ENCODE measurements at places on chromosomes 12 and 14.

DNA sequence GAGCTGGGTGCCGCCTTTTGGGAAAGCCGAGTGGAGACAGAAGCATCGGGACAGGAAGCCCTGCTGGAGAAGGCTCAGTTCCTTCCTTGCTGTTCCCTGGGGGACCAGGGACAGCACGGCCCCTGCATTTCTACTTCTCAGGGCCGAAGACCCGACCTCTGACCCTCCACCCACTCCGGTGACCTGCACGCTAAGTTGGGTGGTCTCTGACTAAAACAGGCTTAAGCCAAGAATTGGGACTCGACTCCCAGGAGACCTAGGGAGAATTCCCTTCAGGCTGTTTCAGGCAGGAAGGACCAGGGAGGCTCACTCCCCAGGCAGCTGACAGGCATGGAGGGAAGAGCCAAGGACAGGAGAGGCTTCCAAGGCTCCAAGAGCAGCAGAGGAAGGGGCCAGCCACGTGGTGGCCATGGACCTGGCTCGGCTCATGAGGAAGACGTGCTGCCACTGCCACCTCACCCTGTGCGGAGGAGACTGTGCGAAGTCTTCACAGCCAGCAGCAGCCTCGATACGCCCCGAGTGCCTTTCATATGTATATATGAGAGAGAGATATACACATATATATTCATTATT, 43.9 kb downstream of the DCAF4 start:
- DNase-seq = no peak

DNA sequence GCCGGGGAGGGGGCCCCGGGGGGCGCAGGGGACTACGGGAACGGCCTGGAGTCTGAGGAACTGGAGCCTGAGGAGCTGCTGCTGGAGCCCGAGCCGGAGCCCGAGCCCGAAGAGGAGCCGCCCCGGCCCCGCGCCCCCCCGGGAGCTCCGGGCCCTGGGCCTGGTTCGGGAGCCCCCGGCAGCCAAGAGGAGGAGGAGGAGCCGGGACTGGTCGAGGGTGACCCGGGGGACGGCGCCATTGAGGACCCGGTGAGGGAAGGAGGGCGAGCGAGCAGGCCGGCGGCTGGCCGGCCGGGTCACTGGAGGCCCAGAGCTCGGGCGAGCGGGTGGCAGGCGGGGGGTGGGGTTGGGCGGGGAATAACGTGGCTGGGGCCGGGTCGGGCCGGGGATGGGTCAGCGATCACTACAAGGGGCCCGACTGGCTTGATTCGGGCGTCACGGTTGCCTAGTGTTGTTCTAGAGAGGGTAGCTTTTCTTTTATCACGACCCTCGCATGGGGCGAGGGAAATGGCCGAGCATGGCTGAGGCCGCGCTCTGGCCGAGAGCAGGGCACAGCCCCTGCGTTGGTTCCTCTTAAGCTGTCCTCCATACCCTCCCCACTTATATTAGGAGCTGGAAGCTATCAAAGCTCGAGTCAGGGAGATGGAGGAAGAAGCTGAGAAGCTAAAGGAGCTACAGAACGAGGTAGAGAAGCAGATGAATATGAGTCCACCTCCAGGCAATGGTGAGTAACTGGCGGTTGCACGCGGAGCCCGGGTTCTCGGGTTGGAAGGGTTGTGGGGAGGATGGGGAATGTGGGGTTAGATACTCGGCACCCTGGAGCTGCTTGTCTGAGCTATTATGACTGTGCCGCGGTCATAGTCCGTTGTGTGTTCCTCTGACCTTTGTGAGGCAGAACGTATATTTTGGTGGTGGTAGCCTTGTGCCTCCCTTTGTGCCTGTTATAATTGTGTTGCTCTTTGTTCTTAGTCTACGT, 603 bp downstream of the PABPN1 start:
- DNase-seq = no peak

DNA sequence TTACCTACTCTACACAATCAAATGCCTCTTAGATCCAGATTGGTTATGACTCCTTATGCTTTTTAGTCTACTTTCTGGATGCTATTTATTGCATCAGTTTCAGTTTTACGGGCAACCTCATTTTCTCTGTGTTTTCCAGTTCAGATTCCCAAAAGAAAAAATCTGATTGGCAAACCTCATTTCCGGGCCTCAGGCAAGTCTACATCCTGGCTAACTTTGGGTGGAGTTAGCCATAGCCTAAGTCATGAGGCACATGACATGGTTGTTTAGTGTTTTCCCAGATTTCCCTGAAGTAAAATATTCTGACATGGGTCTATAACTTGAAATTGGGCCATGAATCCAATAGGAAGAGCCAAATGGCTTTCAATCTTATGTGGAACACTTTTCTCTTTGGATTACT, 339.7 kb downstream of the NUAK1 start:
- no peak for DNase-seq

DNA sequence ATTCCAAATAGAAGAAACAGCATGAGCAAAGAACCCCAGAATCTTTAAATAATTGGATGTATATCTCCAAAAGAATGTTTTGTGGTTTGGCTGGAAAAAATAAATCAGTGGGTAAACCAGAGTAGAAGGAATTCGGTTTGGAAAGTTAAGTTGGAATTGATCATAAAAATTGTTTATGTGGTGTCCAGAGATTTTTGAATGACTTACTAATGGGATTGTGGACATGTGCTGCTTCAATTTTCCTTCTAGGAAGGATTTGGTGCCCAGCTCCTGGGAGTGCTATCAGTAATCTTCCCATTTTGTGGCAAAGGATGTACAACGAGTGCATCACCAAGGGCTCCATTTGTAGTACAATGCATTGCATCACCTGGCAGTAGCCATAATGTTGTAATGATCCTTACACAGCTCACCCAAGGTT, 224.8 kb downstream of the SLC16A7 start:
- no peak for DNase-seq

- no peak for DNase-seq
Measured at GRCh38 chr14:92880851-92881250, 42.1 kb upstream of the CHGA start.

- no peak for DNase-seq
Measured at GRCh38 chr12:11727133-11727664, 77.7 kb downstream of the ETV6 start.

DNA sequence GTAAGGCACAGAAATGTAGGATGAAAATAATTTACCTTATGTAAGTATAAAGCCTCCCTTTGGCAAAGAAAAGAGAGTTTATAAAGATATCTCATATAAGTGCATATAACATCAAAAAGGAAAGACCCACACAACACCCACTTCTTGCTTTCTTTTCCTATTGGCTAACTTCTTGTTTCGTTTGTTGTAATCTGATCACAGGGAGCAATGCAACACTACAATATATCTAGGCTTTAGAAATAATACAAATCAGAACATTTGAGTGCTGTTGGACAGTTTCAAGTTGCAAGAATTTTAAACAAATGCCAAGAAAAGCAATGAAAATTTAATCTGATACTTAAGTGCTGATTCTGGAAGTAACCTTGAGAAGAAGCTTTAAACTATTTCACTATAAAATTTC, 1.3 kb downstream of the FGD6 start:
- DNase-seq = no peak

DNA sequence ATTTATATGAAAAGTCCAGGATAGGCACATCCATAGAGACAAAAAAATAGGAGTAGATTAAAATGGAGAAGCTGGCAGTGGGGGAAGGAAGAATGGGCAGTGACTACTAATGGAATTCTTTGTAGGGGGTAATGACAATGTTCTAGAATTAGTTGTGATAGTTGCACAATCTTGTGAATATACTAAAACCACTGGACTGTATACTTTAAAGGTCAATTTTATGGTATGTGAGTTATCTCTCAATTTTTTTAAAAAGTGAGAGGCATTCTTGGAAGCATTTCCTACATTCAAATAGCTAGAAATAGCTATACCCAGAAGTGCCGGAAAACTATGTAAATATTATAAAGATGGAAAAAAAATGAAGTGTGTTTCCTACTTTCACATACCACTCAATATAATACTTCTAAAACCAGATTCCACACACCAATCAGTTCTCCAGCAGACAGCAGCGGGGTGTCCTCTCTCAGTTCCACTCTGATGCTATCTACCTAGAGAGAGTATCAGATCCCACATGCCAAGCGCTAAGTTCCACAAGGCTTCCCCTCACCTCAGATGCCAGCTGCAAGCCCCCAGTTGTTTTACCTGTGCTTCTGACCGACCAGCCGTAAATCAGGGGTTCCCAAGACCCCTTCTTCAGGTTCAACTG, 41.7 kb upstream of the NID2 start:
- no peak for DNase-seq

- DNase-seq = no peak
Measured at GRCh38 chr12:11798856-11799501, 149.5 kb downstream of the ETV6 start.

- no peak for DNase-seq
Measured at GRCh38 chr14:21017528-21018245, 7.2 kb downstream of the NDRG2 start.

DNA sequence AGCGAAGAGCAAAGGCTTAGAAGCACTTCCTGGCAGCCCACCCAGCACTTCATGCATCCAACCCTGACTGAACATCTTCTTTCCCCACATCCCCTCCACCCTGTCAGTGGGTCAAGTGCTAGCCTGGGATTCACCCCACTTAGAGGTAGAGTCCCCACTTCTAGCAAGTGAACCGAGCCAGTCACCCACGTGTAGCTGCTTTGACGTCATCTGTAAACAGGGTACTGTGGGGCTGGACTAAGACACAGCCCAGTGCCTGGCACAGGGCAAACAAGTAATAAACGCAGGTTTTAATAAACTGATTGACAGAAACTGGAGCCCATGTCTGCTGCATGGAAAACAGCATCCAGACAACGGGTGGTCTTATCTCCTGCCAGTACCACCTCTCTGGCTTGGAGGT, 61.7 kb downstream of the ITPK1 start:
- DNase-seq = no peak

DNA sequence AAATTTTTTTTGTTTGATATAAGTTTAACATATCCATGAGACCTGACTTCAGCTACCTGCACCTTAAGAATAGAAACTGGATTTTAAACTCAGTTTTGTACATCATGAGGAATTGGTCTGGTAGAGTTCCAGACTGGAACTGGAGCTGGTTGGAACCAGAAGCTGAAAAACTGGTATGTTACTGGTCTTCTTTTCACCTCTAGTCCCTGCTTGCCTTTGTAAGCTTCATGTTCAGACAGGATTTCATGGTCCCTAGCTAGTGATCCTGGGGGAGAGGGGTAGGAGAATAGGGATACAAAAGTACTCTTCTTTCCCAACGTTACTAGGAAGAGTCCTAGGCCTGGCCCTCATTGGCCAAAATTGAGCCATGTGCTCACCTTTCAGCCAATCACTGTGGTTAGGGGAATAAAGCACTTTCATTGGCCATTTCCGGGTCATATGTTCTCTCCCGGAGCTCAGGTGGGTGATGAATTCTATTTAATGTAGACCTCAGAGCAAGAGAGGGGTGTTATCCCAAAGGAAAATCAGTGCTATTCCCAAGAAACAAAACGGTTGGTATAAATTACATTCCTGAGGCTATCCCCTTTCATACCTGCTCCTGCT, 36.9 kb upstream of the APPL2 start:
- DNase-seq = no peak

GRCh38 chr14:73365727-73366126, 92.6 kb downstream of the NUMB start:
- no peak for DNase-seq

GRCh38 chr14:75559451-75560222, 18.8 kb upstream of the FLVCR2 start:
- no peak for DNase-seq

GRCh38 chr12:51415931-51416330, 8.7 kb upstream of the SLC4A8 start:
- DNase-seq = no peak

- no peak for DNase-seq
Measured at GRCh38 chr12:19718401-19718800, 279.1 kb downstream of the AEBP2 start.

GRCh38 chr12:121668750-121669520, 519 bp downstream of the MORN3 start:
- DNase-seq = no peak

- DNase-seq = no peak
Measured at GRCh38 chr14:89422181-89422951, 5.3 kb upstream of the FOXN3 start.

GRCh38 chr14:50947446-50947845, 3.2 kb upstream of the PYGL start:
- no peak for DNase-seq

DNA sequence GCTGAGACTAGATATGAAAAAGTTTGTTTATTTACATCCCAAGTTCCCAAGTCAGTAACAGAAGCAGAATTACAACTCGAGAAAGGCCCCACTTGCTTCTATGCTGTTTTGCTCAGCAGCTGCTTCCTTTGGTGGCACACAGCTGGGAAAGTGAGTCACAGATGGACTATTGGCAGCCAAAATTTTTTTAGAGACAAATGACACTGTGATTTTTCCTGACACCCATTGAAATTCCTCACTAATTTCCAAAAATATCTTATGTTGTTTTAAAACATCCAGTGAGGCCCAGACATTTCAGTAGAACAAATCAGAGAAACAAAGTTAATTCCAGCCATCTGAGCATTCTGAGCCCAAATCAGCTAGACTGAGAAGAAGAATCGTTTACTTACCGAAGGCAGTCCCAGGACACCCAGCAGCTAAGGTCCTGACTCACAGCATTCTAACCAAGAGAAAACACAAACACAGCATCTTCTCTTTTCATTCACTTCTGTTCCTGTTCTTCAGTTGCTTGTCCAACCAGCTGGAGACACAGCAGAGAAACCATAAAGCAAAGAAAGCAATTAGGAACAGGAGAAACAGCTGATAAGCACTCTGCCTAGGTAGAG, 188.3 kb downstream of the DAD1 start:
- DNase-seq = no peak

DNA sequence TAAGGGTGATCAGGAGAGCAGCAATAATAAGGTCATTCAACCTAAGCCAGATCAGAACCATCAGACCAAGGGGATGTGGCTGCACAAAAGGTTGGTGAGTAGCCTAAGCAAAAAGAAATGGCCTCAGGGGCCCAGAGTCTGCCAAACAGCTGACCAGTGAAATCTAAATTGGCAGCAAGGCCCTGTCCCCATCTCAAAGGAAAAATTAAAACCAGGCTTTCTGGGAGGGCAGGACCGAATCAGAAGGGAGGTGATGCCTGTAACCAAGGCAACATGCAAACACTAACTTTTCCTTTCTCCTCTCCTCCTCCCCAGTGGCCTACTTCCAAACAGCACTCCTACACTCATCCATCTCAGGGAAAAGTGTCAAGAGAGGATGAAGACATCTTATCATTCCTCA, 256.4 kb downstream of the NUAK1 start:
- no peak for DNase-seq

DNA sequence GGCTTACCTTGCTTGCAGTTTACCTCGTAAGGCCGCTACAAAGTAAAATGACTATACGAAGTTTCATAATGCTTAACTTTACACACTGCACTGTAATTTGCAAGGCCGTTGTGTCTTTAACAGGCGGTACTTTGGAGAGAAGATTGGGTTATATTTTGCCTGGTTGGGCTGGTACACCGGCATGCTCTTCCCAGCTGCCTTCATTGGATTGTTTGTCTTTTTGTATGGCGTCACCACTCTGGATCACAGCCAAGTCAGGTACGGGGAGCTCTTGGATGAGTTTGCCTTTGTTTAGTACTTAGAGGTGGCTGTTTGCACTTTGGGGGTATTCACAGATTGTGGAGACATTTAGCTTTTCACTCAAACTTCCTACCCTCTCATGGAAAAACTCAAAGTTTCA, 167.8 kb downstream of the SLC5A8 start:
- no peak for DNase-seq

Data from stimulated activated CD8-positive, alpha-beta memory T cell treated with anti-CD3 and anti-CD28 coated beads, Interleukin-7, amount 100 ng/mL, for 1 hour (primary cell).